Hematopoietic multipotent progenitor cell (in vitro differentiated cells): ENCODE measurements at places on chromosomes 2 and 18. TPM values are rescaled to one million over a fixed set of nuclear protein-coding genes. Genes with fewer than 3 reads are reported as not detected.

Gene GNAL
- total RNA-seq: 0.27 TPM

Gene SNX17
- total RNA-seq: 130 TPM

Gene RFTN2
- under 0.01 TPM for total RNA-seq

Gene INHBB
- total RNA-seq: under 0.01 TPM

Gene SLC19A3
- total RNA-seq: not detected

Gene BARD1
- 16.2 TPM for total RNA-seq

Gene ADGRF3
- total RNA-seq: 1.1 TPM

Gene UGT1A5
- total RNA-seq: not detected

Gene DES
- total RNA-seq: not detected

Gene PKDCC
- total RNA-seq: 0.27 TPM

Gene TWIST2
- not detected for total RNA-seq

Gene CENPA
- total RNA-seq: 0.81 TPM

Gene TCF7L1
- total RNA-seq: not detected

Gene CDH19
- total RNA-seq: not detected

Gene CTAGE1
- total RNA-seq: not detected

Gene CCNT2
- total RNA-seq: 30.2 TPM

Gene GCA
- 72.2 TPM for total RNA-seq

Gene CCDC74B
- total RNA-seq: not detected

Gene SCN1A
- under 0.01 TPM for total RNA-seq

Gene CHRNG
- total RNA-seq: not detected

Gene SLC1A4
- 31.0 TPM for total RNA-seq

Gene UGT1A10
- total RNA-seq: under 0.01 TPM

Gene IL37
- not detected for total RNA-seq

Gene IL1RL2
- not detected for total RNA-seq

Gene DCDC2C
- not detected for total RNA-seq

Gene DSG1
- not detected for total RNA-seq

Gene CHST9
- not detected for total RNA-seq

Gene LRRC30
- total RNA-seq: not detected

Gene UNC80
- under 0.01 TPM for total RNA-seq

Gene CCT4
- 81.1 TPM for total RNA-seq

Gene ZNF514
- total RNA-seq: 15.6 TPM

Gene RTTN
- 13.5 TPM for total RNA-seq

Gene SMIM21
- not detected for total RNA-seq

Gene CRYGD
- 5.7 TPM for total RNA-seq

Gene FRZB
- not detected for total RNA-seq

Gene GEN1
- total RNA-seq: 4.0 TPM

Gene ABCG5
- total RNA-seq: under 0.01 TPM

Gene CLEC4F
- total RNA-seq: not detected

Gene SOWAHC
- under 0.01 TPM for total RNA-seq

Gene RAB27B
- 6.5 TPM for total RNA-seq

Gene SLC11A1
- total RNA-seq: 3.8 TPM

Gene ICA1L
- total RNA-seq: 4.6 TPM

Gene RAB17
- total RNA-seq: not detected

Gene RBKS
- total RNA-seq: 7.0 TPM

Gene KIAA2012
- not detected for total RNA-seq

Gene ERMN
- 0.27 TPM for total RNA-seq

Gene SKA1
- 0.81 TPM for total RNA-seq

Gene HJURP
- total RNA-seq: 1.9 TPM

Gene CNGA3
- total RNA-seq: not detected

Gene PIK3C3
- 14.8 TPM for total RNA-seq

Gene L3MBTL4
- total RNA-seq: 8.1 TPM

Gene MYO7B
- 1.9 TPM for total RNA-seq

Gene FHOD3
- total RNA-seq: not detected

Gene ALK
- total RNA-seq: under 0.01 TPM
